ENCODE measurements at places on chromosomes 11 and 22. TPM values are rescaled to one million over a fixed set of nuclear protein-coding genes. Genes with fewer than 3 reads are reported as not detected.
A peak's percentile ranks its signal among the peaks of the same experiment; 100 is the strongest.

- no peaks in the 10 kb centered on the region for H3K4me1 ChIP-seq
- H3K36me3 ChIP-seq: no peaks in the 10 kb centered on the region
- no peak overlapping the region for H3K27ac ChIP-seq
- no peaks in the 10 kb centered on the region for H3K27me3 ChIP-seq
Observed at GRCh38 chr11:16764888-16765287, 26.4 kb downstream of the C11orf58 start.

- H3K4me3 ChIP-seq: no peak overlapping the region
- DNase-seq: peak; percentile 7
- H3K4me1 ChIP-seq: peaks cover 59% of the 10 kb centered on the region
- H3K27ac ChIP-seq: no peak overlapping the region
Observed at GRCh38 chr11:30326906-30327305, 4.0 kb downstream of the ARL14EP start.

GRCh38 chr11:114326776-114327175 is 30.6 kb downstream of the NNMT start:
- no peaks in the 10 kb centered on the region for H3K36me3 ChIP-seq
- H3K27ac ChIP-seq: no peak overlapping the region
- H3K4me3 ChIP-seq: no peak overlapping the region
- no peak for DNase-seq

DNA sequence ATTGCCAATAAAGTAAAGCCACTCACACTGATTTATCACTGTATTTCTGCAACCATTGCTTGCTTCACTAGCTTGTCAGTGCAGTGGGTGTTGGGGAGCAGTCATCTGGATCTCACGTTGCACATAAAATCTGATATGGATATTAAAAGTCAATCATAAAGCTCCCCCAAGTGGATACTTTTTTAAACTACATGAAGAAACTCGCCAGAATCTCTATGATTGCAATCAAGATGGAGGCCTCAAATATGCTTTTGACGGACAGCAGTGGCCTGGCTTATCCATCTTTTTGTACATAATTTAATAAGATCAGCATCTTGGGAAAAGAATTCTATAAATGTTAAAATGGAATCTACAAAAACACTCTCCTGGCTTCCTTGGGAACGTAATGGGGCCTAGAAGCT is 137.7 kb downstream of the WT1 start:
- H3K27ac ChIP-seq: no peak overlapping the region
- no peaks in the 10 kb centered on the region for H3K4me1 ChIP-seq
- H3K4me3 ChIP-seq: no peak overlapping the region
- H3K27me3 ChIP-seq: no peaks in the 10 kb centered on the region
- DNase-seq: no peak

Gene SCGB1D2
- not detected for total RNA-seq

Data from stomach (tissue), 19 donors.